ENCODE measurements at places on chromosomes 4 and X. TPM values are rescaled to one million over a fixed set of nuclear protein-coding genes. Genes with fewer than 3 reads are reported as not detected.

DNA sequence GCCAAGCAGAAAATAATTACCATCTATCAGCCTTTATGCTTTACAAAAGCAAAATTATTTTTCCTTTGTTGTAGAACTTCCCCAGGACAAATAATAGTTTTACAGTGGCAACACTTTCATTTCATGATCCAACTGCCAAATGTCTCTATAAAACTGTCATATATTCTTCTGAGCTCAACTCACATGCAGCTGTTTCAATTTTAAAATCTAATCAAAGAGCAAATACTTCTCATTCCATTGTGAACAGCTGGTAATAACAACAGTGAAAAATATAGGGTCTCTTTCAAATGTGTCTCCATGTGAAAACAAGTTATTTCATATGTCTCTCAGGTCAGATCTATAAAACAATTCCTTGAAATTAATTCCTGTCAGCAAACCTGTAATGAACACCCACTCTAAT lies 270.6 kb upstream of the SLC7A11 start:
- no peak for DNase-seq

The SMIM10 gene
- total RNA-seq, result 4.6 TPM

GRCh38 chr4:73193155-73193554 lies 65.4 kb downstream of the ANKRD17 start:
- DNase-seq, result no peak

DNA sequence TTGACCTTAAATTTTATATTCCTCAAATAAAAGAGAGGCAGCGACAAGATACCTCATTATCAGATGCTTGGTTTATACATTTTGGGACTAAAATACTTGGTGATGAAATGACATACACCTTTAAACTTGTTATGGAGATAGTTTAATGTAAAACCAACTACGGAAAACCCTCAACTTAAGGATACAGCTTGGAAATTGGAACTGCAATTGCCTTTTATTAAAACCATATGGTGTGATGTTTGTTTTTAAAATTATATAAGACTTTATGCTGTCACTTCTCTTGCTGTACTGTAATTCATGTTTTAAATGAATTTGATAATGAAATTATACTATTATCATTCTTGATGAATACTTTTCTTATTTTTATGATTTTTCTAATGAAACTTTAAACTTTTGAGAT lies 25.9 kb downstream of the METTL14 start:
- DNase-seq, result no peak
